ENCODE measurements at places on chromosomes 1 and 21.
A peak's percentile ranks its signal among the peaks of the same experiment; 100 is the strongest.

GRCh38 chr1:63533931-63534330 lies 10.6 kb downstream of the EFCAB7 start:
- no peak for DNase-seq

DNA sequence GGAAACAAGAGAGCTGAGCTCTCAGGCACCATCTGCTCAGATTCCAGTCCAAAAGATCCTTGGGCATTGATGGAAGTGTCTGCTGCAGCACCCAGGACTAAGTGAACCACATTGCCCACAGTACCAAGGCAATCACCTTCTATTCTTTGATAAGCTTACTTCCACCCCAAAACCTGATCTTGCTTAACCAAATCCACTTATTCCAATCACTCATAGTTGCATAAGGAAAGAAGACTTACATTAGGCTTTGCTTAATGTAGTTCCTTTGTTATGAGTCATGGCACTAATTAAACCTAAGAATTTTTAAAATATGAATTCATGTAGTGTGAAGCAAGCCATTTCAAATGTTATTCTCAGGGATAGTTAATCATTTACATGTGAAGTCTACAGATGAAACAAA lies 84.5 kb downstream of the UCHL5 start:
- DNase-seq, result peak; percentile 11

GRCh38 chr1:30524840-30525617 lies 198.4 kb downstream of the MATN1 start:
- no peak for DNase-seq

- DNase-seq, result no peak
These were observed 154.1 kb downstream of the DAB1 start for GRCh38 chr1:57269630-57270225.

GRCh38 chr1:87393445-87394085 lies 64.9 kb downstream of the LMO4 start:
- no peak for DNase-seq

DNA sequence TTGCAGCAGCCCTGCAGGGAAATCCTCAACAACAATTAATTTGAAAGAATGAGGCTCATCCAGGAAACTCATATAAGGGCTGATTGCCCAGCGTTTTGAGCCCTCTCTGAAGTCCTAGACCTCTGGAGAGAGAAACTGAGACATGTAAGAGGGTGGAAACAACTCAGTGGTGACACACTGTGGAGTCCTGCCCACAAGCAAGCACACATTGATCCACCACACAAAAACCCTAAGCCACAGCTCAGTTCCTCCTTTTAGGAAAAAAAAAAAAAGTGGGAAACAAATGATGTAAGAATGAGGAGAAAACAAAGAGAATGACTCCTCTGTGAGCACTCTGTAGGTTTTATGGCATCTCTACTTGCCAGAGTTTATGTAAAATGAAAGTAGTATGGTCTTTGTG lies 22.9 kb upstream of the PLA2G5 start:
- no peak for DNase-seq

DNA sequence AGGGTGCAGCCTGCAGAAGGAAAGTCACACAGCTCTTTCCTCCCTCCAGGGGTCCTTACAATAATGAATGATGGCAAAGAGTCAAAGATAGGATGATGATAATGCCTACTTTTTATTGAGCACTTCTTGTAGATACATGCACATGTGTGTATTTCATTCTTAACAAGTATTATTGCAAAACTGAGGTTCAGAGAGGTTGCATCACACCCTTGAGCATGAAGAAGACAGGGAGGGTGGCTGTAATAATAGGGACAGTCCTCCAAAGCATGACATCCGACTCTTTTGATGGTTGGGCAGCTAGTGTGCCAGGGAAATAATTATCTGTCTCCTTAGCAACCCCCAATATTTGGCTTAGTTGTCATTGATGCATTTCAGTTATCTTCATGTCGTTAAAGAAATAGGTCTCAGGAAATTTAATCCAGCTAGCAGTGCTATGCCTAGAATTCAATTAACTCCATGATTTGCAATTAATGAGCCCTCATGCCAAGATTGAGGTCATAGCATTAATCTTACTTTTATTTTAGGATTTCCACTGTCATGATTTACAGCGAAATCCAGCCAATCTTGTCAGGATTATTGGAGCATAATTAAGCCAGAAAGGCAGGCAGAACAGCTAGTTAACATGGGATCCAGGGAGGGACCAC lies 35.0 kb downstream of the DNAJC6 start:
- no peak for DNase-seq

- no peak for DNase-seq
These were observed 7.6 kb downstream of the EFNA3 start for GRCh38 chr1:155086128-155086741.

GRCh38 chr1:3016641-3017439 lies 4.4 kb upstream of the ACTRT2 start:
- DNase-seq, result no peak

- no peak for DNase-seq
These were observed 81.2 kb upstream of the EFHD2 start for GRCh38 chr1:15328351-15329103.

DNA sequence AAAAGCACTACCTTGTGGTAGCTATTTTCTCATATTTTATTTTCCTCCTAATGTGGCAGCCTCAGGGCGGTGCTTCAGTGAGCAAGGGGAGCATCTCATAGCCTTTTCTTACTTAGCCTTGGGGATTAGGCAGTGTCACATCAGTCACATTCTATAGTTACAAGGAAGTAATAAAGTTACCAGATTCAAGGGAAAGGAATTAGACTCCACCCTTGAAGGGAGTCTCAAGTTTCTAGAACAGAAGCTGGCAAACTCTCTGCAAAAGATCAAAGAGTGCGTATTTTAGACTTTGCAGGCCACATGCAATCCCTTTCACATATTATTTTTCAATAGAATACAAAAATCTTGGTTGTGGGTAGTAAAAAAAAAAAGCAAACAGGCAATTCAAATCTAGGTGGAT lies 350.4 kb downstream of the AMY1C start:
- no peak for DNase-seq

DNA sequence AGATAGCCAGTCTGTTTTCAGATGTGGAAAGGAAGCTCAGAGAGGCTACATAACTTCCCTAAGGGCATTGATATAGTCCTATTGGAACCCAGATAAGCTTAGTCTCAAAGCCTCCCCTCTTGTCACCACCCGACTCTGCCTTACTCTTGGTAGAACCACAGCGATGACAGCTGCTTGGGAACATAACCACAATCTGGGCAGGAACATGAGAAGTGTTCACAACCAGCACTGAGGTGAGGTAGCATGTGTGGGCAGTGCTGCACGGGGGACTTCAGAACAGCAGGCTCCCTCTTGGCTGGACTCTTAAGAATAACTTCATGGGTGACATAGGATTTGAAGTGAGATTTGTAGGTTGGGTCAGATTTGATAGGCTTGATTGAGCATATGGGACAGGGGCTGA lies 9.3 kb upstream of the S100A10 start:
- no peak for DNase-seq

GRCh38 chr1:113369699-113370098 lies 20.6 kb upstream of the MAGI3 start:
- DNase-seq, result no peak

GRCh38 chr1:201026836-201027235 lies 3.3 kb upstream of the KIF21B start:
- no peak for DNase-seq

- DNase-seq, result no peak
These were observed 19.7 kb upstream of the SFT2D2 start for GRCh38 chr1:168206111-168206510.

DNA sequence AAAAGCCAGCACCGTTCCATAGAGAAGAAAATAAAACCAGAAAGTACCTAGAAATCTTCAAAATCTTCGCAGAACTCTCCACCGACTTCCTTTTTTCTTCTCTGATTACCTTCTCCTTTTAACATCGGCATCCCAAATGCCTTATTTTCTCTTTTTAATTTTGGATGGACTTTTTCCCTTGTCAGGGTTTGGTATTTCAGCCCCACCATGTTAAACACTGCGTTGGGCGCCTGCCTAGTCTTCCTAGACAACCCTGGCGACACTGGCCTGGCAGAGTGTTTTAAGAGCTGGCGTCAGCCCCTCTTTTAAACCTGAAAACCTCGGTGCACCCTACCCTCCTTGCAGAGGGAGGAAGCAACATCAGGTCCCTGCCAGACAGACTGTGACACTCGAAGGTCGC lies 66.0 kb upstream of the EFHD2 start:
- DNase-seq, result no peak

DNA sequence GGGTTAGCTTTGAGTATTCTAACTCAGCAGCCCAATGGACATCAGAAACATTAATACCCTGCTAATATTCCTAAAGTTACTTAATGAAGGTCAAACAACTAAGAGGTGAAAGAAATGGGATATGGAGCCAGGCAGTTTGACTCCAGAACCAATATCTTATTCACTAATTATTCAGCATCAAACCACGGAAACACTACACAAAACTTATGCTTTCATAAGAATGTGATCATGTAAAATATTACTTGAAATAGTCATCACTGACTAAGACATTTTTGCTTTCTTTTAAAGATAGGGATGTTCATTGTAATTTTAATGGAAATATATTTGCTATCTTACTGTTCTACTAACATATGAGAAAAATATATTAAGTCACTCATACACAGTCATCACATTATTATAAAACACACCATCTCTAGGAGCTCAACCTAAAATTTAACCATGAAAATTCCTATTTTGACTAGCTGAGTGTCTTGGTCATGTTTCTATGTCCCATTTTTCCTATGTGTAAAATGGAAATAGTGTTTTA lies 240.9 kb downstream of the KCTD3 start:
- no peak for DNase-seq

DNA sequence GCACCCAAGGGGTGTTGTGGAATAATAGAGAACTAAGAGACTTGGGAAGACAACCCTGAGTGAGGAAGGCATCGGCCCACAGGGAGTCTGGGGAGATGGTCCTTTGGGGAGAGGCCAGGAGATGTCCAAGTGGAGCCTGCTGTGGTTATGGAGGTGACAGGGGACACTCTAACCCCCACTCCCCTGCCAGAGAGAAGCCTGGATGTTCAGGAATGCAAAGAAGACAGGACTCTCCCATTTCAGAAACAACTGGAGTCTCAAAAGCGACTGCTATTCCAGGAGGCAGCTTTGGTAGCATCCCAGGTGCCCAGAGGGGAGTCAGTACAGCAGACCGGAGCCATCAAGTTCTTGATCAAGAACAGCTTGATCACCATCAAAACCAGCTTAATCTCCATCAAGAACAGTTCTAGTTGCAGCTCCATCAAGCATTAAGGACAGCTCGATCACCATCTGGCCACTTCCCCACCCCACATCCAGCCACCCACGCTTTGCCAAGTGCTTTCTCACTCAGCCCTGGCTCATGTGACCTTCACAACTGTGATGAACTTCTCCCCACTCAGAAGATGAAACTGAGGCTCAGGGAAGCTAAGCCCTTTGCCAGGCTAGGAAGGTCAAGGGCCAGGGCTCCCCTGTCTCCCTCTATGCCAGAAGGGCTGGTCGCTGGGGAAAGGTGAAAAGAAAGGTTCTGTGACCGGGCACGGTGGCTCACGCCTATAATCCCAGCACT lies 743 bp downstream of the CD52 start:
- DNase-seq, result no peak

- DNase-seq, result no peak
These were observed 36.1 kb upstream of the CHIT1 start for GRCh38 chr1:203265541-203265940.

DNA sequence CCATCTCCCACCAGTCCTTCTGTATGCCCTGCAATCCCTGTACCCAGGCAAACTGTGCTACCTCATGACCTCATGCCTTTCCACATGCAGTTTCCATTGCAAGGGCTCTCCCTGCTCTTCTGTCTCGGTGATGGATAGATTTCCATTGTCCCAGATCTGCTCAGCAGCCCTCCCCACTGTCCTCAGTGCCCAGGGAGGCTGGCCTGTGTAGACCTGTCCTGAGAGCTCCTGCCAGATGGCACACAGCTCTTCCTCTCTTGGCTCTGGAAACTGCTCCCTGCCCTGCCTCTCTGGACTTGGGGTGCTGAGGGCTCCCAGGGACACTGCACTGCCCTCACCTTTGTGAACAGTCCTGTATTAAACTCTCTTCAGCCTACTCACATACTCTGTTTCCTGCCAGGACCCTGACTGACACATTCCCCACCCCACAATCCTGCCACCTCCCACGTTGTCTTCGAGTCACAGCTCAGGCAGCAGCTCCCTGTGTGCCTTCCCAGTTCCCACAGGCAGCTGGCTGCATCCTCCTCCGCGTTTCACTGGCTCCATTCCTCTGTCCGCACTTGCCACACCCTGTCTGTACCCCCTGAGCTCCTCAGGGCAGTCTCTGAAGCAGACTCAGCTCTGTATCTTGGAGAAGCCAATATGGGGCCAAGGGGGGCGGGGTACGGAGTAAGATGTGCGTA lies 57.0 kb downstream of the SPATA46 start:
- DNase-seq, result no peak

DNA sequence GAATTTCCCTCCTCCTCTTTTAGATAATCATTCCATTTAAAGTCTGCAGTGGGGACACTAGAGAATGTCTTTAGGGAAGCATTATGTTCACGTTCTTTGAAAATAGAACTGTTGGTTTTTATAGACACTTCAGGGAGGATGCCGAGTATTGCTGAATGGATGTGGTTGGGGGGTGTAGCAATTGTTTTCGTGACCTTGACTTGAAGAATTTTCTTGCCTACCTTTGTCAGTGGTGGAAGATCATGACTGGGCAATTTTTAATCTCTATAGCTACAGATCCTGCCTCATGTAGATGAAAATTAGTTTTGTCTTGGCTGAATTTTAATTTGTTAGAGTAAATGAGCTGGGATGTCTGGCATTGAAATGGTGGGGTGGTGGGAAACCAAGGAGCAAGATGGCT lies 3.8 kb downstream of the SMG7 start:
- no peak for DNase-seq

DNA sequence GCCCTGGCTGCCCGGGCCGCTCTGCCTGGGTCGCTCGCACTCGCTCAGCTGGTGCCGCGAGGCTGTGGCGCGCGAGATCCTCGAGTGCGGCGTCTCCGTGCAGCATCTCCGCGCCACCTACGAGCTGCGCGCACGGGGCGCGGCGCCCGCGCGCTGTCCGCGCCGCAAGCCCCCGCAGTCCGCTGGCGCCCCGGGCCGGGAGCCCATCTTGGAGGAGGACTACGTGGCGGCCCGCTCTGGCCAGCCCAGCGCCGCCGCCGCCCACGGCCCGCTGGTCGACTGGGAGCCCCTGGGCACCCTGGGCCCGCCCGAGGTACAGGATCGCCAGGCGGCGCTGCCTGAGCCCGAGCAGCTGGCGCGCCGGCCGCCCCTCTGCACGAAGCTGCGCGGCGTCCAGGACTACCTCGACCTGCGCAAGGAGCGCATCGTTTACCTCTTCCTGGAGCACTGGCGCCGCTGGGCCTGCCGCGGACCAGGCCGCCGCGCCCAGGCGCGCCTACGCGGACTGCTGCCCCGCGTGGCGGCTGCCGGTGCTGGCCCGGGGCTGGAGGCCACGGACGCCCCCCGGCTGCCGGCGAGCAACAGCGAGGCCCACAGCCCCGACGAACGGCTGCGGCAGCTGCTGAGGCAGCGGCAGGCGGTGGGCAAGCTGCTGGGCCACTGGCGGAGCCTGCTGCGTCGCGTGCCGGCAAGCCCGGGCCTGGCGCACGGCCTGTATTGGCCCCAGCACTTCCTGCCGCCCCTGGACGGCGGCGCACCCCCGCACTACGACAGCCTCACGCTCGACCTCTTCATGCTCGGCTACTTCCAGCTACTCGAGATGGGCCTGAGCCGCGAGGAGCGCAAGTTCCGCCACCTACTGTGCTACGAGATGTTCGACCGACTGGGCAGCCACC lies 10.9 kb downstream of the TNFRSF25 start:
- DNase-seq, result no peak

- no peak for DNase-seq
These were observed 17.2 kb upstream of the FAM78B start for GRCh38 chr1:166184012-166184411.

All from GM04503 (cell line).